ENCODE measurements at places on chromosomes 16 and 17.

DNA sequence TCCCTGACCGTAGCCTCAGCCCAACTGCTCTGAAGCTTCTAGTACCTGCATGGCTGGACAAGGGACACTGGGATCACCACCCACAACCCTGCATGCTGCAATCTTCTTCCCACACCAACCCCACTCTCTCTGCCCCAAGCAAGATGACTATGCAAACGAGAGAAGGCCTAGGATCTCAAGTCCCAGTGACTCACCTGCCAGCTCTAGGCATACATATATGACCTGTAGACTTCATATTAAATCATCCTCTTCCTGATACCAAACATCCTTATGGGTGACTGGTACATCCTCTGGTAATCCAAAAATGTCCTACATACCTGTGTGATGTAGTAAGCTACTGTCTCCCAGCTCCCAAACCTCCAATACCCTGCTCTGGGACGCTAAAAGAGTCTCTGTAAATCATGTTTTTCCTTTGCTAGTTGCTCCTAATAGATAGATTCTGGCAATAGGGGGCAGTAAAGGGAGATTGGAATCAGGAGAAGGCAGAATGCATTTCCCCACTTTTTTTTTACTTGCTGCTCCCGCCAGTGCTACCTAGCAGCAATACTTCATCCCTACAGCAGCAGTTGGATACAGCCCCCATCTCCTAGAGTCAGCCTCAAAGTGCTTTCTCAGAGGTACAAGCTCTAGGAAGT is 43.4 kb upstream of the SOX9 start:
- no peak for DNase-seq

DNA sequence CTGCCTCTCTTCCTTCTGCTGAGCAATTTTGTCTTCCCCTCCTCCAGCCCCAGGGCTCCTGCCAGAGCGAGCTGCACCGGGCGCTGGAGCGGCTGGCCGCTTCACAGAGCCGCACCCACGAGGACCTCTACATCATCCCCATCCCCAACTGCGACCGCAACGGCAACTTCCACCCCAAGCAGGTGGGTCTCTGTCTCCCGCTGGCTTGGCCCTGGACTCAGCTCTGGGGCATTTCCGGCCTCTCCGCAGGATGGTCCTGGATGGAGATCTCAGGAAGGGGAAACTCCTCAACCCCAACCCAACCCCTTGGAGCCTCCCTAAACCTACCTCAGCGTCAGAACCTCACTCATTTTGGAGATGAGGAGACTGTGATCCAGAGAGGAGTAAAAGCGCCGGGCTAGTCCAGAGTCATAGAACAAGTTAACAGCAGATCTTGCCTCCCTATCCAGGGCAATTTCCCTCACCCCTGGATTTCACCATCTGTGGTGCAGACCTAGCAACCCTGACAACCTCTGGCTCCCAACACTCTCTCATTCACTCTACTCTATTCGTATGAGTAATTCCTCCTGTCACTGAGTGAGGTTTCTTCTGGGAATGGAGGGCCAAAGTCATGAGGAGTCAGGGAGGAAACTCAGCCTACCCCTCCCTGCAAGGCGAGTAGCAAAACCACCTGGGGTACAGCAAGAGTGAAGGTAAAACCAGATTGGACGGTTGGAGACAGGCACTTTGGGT is 10.8 kb downstream of the IGFBP4 start:
- DNase-seq: no peak

- no peak for DNase-seq
Measured at GRCh38 chr17:73290399-73291259, 21.2 kb downstream of the CDC42EP4 start.

DNA sequence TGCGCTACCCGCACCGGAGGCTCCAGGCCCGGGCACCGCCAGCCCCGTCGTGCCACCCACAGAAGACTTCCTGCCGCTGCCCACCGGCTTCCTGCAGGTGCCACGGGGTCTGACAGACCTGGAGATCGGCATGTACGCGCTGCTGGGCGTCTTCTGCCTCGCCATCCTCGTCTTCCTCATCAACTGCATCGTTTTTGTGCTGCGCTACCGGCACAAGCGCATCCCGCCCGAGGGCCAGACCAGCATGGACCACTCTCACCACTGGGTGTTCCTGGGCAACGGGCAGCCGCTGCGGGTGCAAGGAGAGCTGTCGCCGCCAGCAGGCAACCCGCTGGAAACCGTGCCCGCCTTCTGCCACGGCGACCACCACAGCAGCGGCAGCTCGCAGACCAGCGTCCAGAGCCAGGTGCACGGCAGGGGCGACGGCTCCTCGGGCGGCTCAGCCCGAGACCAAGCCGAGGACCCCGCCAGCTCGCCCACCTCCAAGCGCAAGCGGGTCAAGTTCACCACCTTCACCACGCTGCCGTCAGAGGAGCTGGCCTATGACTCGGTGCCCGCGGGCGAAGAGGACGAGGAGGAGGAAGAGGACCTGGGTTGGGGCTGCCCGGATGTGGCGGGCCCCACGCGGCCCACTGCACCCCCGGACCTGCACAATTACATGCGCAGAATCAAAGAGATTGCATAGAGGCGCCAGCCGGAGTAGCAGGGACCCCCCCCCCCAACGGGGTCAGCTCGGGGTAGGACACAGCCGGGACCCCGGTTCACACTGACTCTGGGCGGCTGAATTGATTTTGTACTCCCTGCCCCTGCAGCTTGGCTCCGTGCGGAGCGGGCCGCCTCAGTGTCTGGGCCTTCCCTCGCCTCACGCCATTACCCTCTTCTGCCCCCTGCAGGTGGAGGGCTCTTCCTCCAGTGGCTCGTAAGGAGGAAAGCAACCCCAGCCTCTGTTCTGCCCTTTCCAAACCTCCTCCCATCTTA is 58.5 kb downstream of the TMEM132E start:
- DNase-seq: peak; percentile 76

- DNase-seq: no peak
Measured at GRCh38 chr17:57045868-57046704, 39.0 kb upstream of the AKAP1 start.

DNA sequence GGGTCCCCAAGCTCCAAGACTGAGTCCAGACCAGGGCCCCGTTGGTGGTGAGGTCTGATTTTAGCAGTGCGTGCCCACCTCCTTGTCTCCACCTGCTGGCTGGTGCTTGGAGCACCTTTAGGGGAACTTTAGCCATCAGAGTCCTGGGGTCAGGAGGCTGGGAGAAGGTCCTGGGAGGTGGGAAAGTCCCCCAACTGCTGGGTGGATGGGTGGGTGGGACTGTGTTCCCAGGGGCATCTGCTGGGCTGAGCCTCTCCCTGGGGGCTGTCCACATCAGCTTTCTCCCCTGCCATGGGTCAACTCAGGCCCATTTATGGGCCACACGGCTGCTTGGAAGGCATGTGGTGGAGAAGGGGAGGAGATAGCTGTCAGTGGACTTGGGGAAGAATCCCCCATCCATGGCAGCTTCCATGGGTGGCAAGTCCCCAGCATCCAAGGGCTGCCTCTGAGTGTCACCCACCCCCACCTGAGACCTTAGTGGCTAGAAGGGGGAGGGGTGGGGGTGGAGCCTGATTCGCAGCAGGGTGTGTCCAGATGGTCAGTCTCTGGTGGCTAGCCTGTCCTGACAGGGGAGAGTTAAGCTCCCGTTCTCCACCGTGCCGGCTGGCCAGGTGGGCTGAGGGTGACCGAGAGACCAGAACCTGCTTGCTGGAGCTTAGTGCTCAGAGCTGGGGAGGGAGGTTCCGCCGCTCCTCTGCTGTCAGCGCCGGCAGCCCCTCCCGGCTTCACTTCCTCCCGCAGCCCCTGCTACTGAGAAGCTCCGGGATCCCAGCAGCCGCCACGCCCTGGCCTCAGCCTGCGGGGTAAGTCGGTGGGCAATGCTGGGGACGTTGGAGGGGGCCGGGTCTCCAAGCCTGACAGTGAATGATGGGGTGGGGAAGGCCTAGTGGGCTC is at the start of gene TRPV2:
TSS of gene TRPV2 (plus strand) at position 541 of the 894 bp plus-strand sequence. CDS start 2,098 bp downstream, outside the sequence.
- no peak for DNase-seq

- DNase-seq: no peak
Measured at GRCh38 chr17:54124456-54124855, 301.7 kb downstream of the KIF2B start.

- DNase-seq: no peak
Measured at GRCh38 chr16:67474551-67475455, 6.2 kb downstream of the ATP6V0D1 start.
